ENCODE measurements at places on chromosomes 3 and 15.

DNA sequence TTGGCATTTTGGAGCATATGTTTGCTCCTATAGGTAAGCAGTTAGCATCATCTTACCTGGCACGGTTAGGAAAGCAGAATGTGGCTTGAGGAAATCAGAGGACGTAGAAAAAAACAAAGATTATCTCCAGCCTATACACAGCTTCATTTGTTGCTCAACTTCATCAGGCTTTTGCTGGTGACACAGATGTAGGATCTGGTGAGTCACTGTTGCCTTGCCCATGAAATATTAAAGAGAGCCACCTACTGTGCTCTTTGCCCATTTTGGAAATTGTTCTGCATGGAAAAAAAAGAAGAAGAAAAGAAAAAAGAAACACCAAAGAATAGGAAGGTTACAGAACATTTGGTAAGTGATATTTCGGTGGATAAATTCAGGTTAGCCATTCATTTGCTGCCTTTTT lies 3.8 kb downstream of the IL1RAP start:
- DNase-seq: no peak

- DNase-seq: no peak
These were observed 896.9 kb downstream of the IGSF11 start for GRCh38 chr3:118137778-118138177.

DNA sequence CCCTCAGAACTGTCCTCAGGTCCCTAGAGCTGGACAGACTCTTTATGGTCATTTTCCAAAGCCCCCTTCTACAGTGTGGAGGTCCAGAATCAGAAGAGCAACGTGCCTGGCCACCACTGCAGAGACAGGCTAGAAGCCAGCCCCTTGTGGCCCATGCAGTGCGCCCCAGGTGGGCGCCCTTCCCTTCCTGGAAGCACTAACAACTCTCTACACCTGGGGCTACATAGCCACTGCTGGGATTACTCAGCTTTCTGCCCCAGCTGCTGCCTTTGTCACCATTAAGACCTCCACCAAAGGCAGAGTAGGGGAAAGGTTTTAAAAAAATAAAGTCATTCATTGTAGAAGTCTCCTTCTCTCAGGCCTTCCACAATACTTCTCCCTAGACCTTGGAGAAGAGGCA lies 2.3 kb downstream of the RASGRP1 start:
- DNase-seq: no peak

DNA sequence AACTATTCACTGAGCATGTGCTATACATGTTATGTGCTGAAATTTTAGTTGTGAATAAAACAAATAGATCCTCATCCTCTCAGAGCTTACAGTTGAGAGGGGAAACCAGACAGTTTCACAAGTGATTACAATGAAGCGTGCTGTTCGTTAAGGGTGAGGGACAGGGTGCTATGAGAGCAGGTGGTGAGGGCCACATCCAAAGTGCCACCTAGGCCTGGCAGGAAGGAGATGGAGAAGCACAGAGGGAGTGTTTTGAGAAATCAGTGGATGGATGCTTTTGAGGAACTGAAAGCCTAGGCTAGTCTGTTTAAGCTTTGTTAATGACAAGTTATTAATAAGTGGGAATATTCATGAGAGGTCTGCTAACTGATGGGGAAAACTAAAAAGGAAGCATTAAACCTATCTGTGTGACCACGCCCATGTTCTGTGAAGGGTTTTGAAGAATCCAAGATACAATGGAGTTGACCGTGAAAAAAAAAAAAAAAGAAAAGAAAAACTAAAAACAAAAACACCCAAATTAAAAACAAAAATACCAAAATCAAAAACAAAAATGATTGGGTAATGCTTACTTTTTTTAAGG lies 7.3 kb downstream of the MCTP2 start:
- no peak for DNase-seq

- no peak for DNase-seq
These were observed 13.7 kb upstream of the SERPINI2 start for GRCh38 chr3:167487556-167487955.

DNA sequence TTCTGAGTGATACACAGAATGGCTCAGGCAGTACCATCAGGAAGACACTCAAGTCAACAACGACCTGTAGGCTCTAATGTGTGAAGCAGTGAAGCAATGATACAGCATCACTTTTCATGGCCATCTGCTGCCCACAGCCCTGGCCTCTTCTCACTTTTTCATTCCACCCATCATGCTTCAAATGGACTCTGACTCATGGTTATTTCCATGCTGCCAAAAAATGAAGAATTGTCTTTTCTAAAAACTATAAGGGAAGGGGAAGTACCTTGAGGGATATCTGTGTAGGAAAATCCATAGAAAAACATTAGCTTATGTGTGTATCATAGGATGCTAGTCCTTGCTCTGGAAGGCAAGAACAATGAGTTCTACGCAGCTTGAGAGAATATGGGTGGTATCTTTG lies 11.5 kb downstream of the HGD start:
- DNase-seq: no peak

DNA sequence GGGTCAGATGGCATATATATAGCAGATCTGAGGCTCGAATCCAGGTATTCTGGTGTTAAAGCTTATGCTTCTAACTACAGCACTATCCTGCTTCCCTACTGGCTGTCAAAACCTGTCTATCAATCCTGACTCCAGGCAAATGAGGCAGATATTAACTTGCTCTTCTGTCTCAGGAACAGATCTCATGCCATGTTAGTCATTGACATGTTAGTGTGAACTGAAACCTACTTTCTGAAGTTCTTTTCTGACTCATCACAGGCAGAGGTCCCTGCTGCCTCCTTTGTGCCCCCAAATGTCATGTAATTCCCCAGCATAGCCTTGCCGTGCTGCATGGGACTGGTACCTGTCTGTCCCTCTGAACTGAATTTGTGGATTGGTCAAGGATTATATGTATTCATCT lies 125.0 kb upstream of the SMAD3 start:
- no peak for DNase-seq

DNA sequence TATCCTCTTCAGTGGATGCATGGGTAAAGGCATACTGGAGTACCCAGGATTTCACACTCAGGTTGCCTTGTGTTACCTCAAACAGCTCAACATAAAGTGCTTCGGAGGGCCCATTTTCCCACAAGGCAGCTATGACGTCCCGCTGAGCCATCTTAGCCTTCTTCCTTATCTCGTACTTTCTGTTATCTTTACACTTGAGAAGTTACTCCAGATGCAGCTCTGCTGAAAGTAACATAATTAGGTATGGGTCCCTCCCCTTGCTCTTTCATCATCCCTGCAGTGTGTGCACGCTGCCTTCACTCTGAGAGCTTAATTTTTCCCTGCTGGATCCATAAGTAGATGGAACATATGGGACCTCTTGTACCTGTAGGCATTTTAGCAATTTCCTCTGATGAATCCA lies 410.3 kb downstream of the AGBL1 start:
- DNase-seq: no peak

- no peak for DNase-seq
These were observed 49.3 kb upstream of the LEKR1 start for GRCh38 chr3:156776871-156777270.

DNA sequence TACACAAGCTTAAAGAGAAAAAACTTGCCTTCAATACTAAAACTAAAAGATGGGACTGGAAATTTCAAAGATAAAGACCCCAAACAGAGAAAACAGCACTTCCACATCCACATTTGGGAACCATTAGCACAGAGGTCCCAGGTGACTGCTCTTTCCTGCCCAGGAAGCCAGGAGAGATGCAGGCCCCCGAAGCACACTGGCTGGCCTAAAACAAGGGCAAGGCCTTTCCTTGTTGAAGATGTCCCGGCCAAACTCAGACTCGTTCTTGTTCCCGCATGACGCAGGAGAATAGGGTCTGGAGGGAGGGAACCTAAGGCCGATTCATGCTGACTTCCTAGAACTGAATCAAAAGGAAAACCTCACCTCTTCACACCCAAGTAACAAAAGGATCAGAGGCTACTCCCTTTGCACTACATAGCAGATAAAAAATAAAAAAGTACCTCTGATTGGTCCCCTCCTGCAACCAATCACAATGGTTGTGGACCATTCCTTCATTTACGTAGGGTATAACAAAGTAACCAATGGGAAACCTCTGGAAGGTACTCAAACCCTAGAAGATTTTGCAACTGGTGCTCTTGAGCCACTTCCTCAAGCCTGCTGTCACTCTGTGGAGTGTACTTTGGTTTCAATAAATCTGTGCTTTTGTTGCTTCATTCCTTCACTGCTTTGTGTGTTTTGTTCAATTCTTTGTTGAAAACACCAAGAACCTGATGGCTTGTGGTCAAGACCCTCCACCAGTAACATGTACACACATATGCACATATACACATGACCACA lies 48.7 kb downstream of the EFCAB12 start:
- no peak for DNase-seq

- no peak for DNase-seq
These were observed 29.3 kb upstream of the SACM1L start for GRCh38 chr3:45659661-45660566.

GRCh38 chr3:161548301-161548700 lies 51.7 kb downstream of the OTOL1 start:
- no peak for DNase-seq

GRCh38 chr3:106848099-106848498 lies 529.1 kb upstream of the CCDC54 start:
- no peak for DNase-seq

- DNase-seq: no peak
These were observed 135.8 kb downstream of the CHSY1 start for GRCh38 chr15:101115786-101116680.

- no peak for DNase-seq
These were observed 86.7 kb upstream of the LINGO1 start for GRCh38 chr15:77719450-77719849.

DNA sequence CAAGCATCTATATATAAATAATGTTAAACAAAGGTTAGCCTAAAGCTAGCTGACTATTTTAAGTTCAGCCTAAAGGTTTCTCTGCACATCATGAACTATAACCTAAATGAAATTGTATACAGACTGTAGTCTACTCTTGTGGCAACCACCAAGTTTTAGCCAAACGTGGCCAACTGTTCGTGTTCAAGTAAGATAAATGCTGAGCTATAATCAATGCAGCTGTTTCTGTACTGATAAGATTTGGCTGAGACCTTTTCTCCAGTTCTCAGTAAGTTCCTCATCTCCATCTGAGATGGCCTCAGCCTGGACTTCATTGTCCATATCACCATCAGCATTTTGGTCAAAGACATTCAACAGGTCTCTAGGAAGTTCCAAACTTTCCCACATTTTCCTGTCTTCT lies 43.7 kb upstream of the IGSF10 start:
- DNase-seq: no peak

GRCh38 chr15:40873694-40874561 lies at the start of gene RHOV:
Gene RHOV, minus strand, starts transcription at chr15:40874234. Its CDS starts 95 bp downstream, at chr15:40874139.
- no peak for DNase-seq

DNA sequence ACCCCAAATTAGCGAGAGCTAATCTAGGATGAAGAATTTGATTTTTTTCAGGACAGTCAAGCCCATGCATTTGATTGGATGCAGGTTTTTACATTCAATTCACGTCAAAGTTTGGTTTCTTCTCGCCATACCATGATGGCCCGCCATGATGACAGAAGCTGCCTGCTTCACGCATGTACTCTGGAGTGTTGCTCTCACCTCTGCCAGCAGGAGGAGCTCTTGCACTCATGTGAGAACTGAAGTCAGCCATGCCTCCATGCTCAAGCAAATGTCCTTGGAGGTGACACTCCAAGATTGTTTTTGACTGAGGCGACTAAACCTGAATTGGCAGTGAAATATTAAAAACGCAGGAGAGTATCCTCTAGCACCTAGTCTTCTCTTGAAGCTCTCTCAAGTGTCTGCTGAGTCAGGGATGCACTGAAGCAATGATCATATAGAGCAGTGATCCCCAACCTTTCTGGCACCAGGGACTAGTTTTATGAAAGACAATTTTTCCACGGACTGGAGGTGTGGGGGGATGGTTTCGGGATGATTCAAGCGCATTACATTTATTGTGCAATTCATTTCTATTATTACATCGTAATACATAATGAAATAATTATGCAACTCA lies 120.9 kb downstream of the SAMMSON start:
- no peak for DNase-seq

DNA sequence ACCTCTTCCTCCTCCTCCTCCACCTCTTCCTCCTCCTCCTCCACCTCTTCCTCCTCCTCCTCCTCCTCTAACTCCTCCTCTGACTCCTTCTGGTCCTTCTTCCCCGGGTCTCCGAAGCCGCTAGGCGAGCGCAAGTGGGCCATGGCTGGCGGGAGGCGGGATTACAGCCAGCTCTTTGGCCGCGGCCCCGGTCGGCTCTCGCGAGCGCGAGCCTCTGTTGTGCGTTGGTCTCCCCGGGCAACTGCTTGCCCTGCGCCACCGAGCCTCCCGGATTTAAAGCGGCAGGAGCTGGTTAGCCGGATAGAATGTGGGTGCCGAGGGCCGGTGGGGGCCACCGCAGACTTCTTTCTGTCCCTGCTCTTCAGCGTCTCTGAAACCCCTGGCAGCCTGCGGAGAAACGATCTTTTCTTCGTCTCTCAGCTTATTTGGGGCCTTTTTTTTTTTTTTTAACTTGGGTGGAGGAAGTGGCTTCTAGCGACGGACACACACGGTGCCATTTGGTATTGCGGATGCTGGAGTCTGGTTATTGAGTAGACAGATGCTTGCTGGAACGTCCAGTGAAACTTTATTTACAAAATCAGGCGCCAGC lies at the start of gene ERICH6:
Gene ERICH6 (minus strand): TSS at position 165 of the 589 bp plus-strand sequence. CDS start 22 bp downstream, at position 143.
- DNase-seq: peak; percentile 53

- no peak for DNase-seq
These were observed 211.7 kb downstream of the ZIC1 start for GRCh38 chr3:147620906-147621305.

DNA sequence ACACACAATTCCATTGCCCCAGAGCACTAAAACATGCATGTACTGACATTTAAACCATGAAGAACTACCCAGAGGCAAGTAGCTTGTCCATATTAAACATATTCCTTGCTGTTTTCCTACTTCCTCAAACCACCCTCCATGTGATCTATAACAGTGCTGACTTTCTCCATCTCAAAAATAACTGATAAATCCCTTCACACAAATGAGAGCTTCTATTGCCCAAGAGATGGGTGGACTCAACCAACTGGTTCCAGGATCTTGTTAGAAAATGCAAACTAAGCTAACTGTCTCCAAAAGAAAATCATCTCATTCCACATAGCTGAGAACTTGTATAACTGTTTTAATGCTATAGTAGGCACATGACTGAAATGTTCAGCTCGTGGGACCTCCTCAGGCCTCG lies 29.6 kb downstream of the DCLK3 start:
- no peak for DNase-seq

DNA sequence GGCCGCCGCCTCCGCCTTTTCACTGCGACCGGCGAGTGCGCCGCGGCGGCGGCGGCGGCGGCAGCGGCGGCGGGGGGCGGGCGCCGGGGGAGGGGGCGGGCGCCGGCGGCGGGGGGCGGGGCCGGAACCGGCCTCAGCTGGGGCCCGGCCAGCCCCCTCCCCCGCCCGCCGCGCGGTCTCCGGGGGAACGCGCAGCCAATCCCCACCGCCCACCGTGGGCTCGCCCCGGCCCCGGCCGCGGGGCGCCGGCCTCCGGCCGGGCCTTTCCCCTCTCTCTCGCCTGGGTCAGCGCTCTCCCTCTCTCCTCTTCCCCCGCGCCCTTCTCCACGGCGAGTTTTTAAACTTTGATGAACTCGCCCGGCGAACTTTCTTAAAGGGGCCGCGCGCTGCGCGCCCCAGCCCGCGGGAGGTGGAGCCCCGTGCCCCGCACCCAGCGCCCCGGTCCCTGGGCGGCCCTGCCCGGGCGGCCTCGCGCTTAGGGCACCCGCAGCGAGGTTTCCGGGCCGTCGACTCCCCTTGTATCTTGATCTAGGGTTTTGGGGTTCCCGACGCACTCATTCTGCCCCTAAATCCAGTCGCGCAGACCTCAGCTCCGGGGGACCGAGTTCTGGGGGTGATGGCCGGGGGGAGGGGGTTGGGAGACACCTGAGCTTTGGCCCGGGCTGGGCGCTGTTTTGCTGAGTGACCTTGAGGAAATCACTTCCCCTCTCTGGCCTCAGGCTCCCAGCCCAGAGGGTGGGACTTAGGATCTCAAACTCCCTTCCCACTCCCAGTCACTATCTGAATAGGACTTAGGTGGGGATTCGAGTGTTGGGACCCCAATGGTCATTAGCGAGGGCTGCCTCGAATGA lies at the start of gene RBPMS2:
Gene RBPMS2 (minus strand): TSS at position 39 of the 851 bp plus-strand sequence. CDS start 270 bp downstream, outside the sequence.
- no peak for DNase-seq

All from cortex of kidney (tissue), 1 donor.